ENCODE measurements at places on chromosomes 12 and 14.

- DNase-seq = no peak
These were observed 6.6 kb downstream of the KRT6A start for GRCh38 chr12:52486166-52487105.

GRCh38 chr12:125160281-125160955 is 95.2 kb downstream of the AACS start:
- no peak for DNase-seq

- DNase-seq = no peak
These were observed 1444.5 kb upstream of the FLRT2 start for GRCh38 chr14:84085493-84085892.

GRCh38 chr12:7019043-7019569 is 830 bp upstream of the LPCAT3 start:
- DNase-seq = no peak

- peak; percentile 61 for DNase-seq
These were observed 41.3 kb downstream of the MED13L start for GRCh38 chr12:116236148-116236731.

DNA sequence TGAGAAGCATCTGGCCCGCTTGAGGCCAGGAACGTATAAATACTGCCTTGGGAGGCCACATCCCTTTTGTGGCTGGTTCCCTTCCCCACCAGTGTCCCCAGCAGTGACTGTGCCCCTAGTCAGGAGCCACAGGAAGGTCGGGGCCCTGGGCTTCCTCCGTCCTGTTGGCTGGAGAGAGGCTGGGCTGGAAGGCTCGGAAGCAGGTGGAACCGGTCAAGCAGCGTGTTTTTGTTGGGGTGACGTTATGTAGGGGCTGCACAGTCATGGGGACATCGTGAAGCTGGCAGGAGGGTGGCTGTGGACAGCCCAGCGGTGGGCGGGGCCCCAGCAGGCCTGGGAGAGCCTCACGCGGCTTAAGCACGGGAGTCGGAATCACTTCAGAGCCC is 10.1 kb downstream of the XRCC3 start:
- no peak for DNase-seq

DNA sequence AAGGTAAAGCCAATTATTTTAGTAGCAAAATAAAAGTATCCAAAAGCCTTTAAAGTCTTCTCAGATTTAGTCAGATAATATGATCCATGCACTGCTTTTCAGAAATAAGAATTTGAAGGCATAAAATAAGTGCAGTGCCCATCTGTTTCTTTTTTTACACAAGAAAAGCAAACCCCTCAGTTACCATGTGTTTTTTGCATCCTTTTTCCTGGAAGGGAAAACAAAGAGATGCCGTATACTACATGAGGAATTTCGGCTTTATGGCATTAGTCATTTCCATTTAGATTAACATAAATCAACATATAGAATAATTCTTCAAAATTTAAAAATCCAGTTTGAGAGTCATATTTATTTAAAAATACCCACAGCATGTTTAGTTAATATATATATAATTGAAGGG is 70.0 kb upstream of the GNPNAT1 start:
- no peak for DNase-seq

- DNase-seq = no peak
These were observed 88.9 kb downstream of the NUMB start for GRCh38 chr14:73369428-73369827.

DNA sequence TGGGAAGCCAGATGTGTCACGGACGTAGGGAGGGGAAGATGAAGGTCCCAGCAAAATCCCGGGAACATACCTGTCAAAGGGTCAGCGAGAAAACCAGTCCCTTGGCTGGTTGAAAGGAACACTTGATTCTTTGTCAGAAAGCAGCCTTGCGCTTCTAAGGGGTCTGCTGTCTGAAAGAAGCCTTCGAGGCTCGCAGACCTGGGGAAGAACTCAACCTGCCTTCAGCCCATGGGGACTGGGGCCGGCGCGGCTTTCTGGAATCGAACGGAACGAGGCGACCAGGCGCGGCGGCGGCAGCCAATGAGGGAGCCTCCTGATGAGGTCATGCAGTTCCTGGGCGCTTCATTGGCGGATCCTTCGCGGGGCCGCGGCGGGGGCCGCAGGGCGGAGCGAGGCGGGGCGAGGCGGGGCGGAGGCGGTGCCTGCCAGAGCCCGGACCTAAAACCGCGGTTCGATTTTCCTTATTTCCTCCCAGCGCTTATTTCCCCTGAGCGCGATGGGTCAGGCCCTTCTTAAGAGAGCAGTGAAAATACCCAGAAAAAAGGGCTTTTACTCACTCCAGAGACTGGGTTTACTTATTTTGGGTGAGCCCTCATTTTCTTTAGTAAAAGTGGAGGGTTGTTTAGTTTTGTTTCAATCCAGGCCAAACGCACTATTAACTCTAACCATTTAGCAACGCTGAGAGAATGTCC is 11.8 kb upstream of the TTC7B start:
- DNase-seq = peak; percentile 91

DNA sequence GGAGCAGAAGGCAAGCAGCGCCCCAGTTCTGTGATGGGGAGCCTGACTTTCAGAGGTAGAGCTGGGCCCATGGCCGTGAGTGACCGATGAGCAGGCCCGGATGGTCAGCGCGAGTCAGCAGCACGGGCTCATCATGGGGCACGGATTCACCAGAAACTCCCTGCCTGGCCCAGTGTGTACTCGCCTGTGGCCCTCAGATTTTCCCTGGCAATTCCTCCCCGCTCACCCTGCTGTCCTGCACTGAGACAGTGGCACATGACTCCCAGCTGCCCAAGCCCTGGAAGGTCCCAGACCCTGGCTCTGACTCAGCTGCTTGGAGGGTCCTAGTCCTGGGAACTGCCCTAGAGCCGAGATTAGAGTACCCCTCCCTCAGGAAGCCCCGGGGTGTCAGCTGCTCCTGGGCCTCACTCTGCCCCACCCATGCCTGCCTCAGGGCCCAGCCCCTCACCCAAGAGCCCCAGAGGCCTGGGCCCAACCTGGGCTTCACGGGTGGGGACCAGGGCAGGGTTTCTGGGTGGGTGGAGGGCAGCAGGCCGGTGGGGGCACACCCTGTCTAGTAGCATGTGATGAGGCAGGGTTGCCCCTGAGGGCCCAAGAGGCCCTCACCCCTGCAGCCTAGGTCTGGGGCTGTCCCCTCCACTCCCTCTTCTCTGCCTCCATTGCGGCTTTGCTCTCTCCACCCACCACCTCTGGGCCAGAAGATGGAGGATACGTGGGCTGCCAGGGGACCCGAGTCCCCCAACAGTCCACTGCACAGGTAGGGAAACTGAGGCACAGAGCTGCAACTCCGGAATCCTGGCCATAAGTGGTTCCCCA is 8.4 kb downstream of the TRMT61A start:
- DNase-seq = no peak

DNA sequence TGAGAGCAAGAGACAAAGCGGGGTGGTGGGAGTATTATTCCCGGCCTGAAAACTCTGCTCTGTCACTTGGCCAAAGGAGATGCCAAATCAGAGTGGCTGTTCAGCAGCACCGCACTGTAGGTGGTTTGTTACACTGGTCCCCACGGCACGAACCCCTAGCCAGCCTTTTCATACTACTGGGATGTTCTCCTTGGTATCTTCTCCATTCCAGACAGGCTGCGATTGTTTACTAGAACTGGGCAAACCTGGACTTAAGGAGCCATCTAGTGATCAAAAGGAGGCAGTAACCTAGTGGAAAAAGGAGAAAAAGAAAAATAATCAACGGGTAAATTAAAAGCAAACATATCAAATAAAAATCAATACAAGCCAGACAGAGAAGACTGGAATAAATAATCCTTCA is 58.9 kb upstream of the TMTC2 start:
- DNase-seq = no peak

DNA sequence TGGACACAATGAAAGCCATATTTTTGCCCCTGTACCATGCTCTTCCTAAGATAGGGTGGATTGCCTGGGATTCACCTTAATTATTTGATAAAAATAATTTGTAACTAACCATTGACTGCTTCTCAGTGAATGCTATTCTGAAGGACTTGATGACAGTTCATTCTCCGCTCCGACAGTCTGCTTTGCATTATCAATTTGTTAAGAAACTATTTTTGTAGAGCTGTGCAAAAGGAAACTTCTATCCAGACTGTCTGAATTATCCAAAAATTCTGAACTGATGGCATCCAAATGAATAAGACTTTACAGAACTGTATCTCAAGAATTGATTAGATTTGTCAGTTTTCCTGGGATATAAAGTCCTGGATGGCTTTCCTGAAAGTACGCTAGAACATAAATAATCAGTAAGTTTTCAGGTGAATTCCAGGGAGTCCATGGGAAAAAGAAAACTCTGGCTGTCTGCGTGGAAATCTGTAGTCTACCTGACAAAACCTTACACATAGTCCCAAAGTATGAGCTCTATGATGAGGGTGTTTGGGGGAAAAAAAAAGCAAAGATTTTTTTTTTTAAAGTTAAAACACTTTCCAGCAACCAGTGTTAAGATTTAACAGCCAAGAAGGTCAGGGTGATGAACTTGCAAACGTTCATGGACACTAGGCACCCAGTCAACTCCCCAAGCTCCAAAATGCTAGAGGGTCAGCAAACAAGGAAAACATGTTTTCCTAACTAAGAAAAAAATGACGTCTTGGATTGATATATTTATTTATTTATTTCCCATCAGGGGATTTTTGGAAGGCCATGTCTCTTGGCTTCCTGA is 291.1 kb upstream of the TBX3 start:
- DNase-seq = no peak

DNA sequence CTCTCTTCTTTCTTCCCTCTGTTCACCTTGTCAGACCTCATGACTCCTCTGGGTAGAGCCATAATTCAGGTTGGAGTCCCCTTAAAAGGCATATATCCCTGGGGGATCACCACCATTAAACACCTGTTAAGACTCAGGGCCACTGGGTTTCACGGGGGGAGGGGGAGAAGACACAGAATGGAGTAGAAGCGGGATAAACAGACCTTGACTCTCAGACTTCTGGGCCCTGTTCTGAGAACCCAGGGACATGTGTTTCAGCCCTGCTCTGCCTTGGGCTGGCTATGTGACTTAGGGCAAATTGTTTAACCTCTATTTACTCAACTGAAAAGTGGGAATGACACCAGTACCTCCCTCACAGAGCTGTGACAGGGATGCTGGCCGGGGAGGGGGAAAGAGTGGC is 4.6 kb downstream of the CDH24 start:
- DNase-seq = no peak

DNA sequence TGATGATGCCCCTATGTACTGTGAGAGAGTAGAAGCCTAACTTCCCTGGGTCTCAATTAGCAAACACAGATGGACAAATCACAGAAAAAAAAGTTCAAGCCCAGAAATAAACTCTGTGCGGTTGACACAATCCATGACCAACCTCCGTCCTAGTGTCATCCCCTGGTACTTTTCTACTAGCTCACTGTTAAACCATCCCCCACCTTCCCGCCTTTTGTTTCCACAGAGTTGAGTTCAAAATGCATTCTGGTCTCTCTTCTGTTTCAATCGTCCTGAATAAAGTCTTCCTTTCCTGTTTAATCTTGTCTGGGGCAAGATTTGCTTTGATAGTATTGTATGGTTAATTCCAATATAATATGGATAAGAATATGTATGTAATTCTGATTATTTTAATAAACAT is 199.9 kb downstream of the SLC6A15 start:
- DNase-seq = no peak

GRCh38 chr12:111636209-111636945 is 37.3 kb upstream of the ATXN2 start:
- no peak for DNase-seq

DNA sequence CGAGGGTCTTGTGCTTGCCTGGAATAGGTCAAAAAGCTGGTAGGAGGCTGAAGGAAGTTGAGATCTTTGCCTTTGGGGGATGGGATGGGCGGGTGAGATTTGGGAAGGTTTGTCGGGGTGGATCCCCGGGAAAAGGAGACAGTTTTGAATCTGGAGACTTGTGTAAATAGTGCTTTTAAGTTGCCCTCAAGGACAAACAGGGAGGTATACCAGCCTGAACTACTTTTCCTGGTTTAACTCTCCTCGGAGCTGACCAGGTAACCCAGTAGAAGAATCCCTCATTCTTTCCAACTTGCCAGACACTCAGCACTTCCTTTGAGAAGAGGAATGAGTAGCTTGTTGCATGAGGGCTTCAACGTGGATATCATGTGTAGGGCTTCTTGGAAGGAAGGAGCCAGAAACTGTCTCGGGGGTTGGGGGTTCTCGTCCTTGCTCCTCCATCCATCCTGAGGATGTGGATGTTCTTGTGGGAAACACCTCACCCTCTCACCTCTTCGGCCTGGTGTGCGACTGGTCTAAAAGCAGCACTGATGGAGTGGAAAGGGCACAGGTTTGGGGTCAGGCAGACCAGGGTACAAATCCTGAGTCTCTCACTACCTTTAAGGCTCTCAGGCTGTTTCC is 1.9 kb downstream of the TEAD4 start:
- DNase-seq = no peak

DNA sequence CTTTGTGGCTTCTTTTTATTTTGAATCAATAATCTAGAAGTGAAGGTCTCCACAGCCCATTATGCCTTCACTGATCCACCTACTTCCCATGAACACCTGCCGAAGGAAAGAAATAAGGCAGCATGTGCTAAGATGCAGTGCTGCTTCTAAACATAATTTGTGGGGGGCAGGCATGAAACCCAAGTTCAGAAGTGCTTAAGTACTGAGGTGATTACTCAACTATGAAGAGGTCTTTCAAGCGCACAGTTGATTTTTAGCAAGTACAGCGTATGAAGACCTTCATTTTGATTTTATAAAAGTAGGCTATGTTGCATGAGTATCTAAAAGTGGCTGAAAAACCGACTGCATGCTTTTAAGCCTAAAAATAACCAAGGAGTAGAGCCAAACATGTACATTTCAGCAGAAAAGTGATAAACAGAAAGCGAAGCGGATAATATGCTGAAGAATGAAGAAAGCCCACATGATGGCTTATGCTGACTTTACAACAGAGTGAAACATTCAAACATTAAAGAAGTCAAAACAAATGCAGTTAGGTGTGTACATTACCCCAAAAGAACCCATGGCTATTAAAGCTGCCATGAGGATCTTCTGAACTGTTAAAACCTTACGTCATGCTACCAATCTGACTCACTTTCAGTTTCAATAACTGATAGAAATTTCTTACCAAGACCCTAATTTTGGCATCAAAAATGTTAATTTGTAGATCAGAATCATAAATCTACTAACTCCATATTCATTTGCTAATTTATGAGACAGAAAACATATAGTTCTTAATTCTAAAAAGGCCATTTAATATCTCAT is 29.3 kb downstream of the KICS2 start:
- DNase-seq = no peak

GRCh38 chr12:50149311-50149710 is 17.9 kb downstream of the CERS5 start:
- no peak for DNase-seq
